Stimulated activated CD8-positive, alpha-beta memory T cell treated with anti-CD3 and anti-CD28 coated beads, Interleukin-4, amount 100 ng/mL, for 1 hour (primary cell): ENCODE measurements at places on chromosomes 7 and 10.

DNA sequence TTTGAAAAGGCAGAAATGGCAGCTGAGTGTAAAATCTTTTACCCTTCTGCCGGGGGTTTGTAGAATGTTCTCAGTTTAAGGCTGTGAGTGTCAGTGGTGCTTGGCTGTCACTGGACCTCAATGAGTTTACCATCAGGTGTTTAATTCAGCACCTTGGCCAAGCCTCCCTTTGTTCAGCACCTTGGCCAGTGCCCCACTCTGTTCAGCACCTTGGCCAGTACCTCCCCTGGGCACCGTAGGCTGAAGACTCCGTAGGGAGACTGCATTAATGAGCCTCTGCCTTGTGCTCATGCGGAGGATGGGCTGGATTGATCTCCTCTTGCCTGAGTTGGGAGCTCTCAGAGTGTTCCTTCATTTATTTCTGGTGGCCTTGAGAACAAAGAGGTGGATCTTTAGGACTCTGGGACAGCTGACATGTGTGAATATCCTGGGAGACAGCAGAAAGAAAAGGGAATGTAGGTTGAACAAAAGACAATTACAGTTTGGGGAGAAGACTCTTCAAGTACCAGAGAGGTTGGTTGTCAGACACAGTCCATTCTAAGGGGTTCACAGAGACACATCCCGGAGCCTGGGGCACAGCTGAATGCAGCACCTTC lies 1.6 kb downstream of the FAM24A start:
- DNase-seq, result peak; percentile 6

DNA sequence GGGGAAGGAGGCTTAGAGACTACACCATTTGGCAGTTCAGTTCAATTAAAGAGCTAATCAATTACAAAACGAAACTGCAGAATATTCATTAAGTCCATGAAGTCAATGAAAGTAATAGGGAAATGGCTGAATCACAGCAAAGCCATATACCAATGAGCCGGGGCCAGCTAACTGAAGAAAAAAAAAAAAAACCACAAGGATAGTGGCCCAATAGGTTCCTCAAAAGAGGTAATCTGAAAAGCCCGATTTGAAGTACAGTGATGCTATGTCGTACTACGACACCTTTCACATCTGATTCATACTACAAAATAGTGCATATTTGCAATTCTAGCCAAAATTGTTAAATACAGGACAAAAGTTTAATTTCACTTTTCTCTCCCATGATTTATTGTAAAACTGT lies 2.5 kb downstream of the ARHGAP12 start:
- DNase-seq, result no peak

- no peak for DNase-seq
These were observed 2.8 kb upstream of the TMEM229A start for GRCh38 chr7:124035706-124036105.

DNA sequence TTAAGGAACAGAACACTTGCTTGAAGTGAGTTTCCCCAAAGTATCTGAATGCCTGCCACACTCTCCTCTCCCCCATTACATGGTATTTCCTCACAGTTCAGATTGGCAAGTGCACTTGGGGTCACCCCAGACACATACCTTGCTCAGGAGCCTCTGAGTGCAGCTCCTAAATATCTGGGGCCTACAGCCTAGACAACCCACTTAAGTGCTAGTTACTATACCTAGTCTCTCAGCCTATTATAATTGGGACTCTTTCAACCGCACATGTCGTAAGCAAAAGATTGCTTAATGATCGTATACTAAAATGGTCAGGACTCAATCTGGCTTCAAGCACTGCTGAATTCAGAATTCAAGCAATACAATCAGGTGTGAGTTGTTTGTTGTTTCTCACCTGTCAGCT lies 19.9 kb downstream of the TMEM176B start:
- no peak for DNase-seq
